ENCODE measurements at places on chromosomes 3 and 15. TPM values are rescaled to one million over a fixed set of nuclear protein-coding genes. Genes with fewer than 3 reads are reported as not detected.

Gene SERPINI2
- 0.31 TPM for polyA plus RNA-seq

Gene FSD2
- polyA plus RNA-seq, result 0.01 TPM

Gene RETNLB
- polyA plus RNA-seq, result not detected

Gene GPR62
- polyA plus RNA-seq, result 0.28 TPM

Gene ADCY5
- 8.0 TPM for polyA plus RNA-seq

Gene MYH15
- 0.22 TPM for polyA plus RNA-seq

Gene CFAP91
- 3.1 TPM for polyA plus RNA-seq

Gene ZNF621
- 11.2 TPM for polyA plus RNA-seq

Gene SFMBT1
- polyA plus RNA-seq, result 1.9 TPM

Gene CCK
- 0.25 TPM for polyA plus RNA-seq

Gene TRH
- polyA plus RNA-seq, result not detected

Gene TMEM202
- not detected for polyA plus RNA-seq

Gene COL6A6
- 0.22 TPM for polyA plus RNA-seq

Gene GOLGA6L4
- 2.3 TPM for polyA plus RNA-seq

Gene FGF7
- polyA plus RNA-seq, result 3.1 TPM

Gene PLA2G4D
- 0.34 TPM for polyA plus RNA-seq

Gene NCKIPSD
- polyA plus RNA-seq, result 13.5 TPM

Gene DUOXA2
- polyA plus RNA-seq, result 0.56 TPM

Gene CSPG5
- polyA plus RNA-seq, result 0.30 TPM

Gene PLXNB1
- 51.0 TPM for polyA plus RNA-seq

Gene SLC22A14
- polyA plus RNA-seq, result 0.16 TPM

Gene LMOD3
- polyA plus RNA-seq, result 0.06 TPM

Gene DLEC1
- 0.34 TPM for polyA plus RNA-seq

Gene SH3GL3
- polyA plus RNA-seq, result not detected

Gene CCRL2
- polyA plus RNA-seq, result 2.0 TPM

Gene AADACL2
- 0.06 TPM for polyA plus RNA-seq

Gene HRG
- polyA plus RNA-seq, result not detected

Gene CAMKV
- polyA plus RNA-seq, result not detected

Gene NUP210
- 1.4 TPM for polyA plus RNA-seq

Gene HACD2
- 12.8 TPM for polyA plus RNA-seq

Gene CYP1A1
- polyA plus RNA-seq, result 12.7 TPM

Gene TMEM207
- polyA plus RNA-seq, result not detected

Data from adipose tissue (tissue), 3 donors.